ENCODE measurements at places on chromosomes 5 and 9.
A peak's percentile ranks its signal among the peaks of the same experiment; 100 is the strongest.

DNA sequence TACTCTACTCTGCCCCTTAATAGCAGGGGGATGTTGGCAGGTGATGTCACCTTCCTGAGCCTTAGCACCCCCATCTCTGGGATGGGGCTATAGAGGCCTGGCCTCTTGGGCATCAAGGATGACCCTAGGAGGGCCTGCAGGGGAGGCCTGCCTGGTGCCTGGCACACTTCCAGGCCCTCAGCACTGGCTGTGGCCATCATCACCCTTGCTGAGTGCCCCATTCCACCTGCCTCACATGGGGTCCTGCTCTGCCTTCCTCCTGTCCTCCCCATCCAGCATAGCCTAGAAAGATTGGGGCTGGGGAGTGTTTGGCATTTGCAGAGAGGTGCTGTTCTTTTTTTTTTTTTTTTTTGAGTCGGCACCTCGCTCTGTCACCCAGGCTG, 17.7 kb upstream of the PHYHD1 start:
- DNase-seq = no peak

DNA sequence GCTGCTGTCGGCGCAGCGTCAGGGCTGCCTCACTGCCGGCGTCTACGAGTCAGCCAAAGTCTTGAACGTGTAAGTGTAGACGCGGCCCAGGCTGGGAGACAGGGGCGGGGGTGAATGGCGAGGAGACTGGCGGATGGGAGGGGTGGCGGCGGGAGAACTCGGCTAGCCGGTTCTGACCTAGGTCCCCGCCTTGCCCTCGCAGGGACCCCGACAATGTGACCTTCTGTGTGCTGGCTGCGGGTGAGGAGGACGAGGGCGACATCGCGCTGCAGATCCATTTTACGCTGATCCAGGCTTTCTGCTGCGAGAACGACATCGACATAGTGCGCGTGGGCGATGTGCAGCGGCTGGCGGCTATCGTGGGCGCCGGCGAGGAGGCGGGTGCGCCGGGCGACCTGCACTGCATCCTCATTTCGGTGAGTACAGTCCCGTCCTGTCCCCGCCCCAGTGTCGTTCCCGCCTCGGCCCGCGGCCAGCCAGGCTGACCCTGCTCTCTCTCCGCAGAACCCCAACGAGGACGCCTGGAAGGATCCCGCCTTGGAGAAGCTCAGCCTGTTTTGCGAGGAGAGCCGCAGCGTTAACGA, 745 bp downstream of the GADD45G start:
- peak; percentile 32 for DNase-seq

DNA sequence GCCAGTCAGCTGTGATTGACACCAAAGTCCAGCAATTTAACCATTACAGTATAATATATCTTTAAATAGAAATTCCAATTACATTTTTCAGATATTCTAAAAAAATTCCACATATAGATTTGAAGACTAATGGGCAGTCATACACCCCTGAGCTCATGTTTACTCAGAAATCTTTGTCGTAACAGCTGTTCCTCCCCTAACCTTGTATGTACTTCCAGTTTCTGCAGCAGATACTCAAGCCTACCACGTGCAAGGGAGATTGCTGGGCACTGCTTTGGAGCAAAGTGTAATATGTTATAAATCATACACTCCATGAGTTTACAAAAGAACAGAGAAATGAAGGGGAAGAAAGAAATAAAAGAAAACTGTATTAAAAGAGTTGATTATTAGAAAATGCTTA, 241.2 kb downstream of the TRIM32 start:
- no peak for DNase-seq

- DNase-seq = no peak
Measured at GRCh38 chr9:133610845-133611244, 1.7 kb upstream of the FAM163B start.

DNA sequence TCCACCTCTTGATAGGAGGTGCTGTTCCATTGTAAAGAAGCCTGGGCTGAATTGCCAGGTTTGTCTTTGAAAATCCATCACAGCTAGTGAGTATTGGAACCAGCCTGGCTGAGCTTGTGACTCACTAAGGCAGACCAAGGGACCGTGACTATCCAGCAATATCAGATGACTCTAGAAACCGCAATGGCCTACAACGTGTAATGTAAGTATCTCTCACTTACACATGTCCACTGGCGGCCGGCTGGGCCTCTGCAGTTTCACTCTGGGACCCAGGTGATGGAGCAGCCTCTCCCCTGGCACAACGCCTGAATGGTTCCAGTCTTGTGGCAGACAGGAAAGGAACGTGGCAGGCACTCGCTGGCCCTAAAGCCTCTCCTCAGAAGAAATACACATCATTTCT, 3.1 kb upstream of the HRH2 start:
- no peak for DNase-seq

GRCh38 chr9:17075758-17076485, 58.9 kb upstream of the CNTLN start:
- no peak for DNase-seq

GRCh38 chr9:87681271-87682061, 44.5 kb upstream of the CTSL start:
- DNase-seq = no peak

DNA sequence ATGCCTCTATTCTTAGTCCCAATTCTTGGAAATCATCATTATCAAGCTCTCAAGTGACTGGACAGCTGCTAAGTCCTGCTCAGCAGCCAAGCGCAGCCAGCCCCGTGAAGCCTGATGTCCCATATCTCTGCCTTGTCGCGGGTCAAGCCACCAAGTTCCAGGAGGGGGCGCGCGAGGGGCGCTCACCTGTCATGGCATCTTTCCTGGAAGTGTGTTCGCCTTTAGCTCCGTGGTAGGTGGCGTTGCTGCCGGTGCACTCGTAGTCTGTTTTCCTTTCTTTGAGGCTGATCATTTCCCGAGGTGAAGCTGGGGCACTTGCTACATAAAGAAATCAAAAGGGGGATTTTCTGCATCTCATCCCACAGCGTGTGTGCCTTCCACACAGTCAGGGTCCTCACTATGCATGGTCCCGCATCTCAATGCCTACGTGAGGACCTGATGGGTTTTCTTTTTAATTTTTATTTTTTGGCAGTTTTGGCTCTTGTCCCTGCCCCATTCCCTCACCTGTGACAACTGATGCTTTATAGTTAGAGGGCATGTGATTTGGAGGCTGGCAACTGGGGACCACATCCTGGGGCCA, 227.0 kb upstream of the DAP start:
- DNase-seq = peak; percentile 24

GRCh38 chr5:36607114-36607571, 737 bp downstream of the SLC1A3 start:
- DNase-seq = peak; percentile 55

GRCh38 chr5:71748360-71748759, 29.3 kb downstream of the CARTPT start:
- no peak for DNase-seq

- DNase-seq = no peak
Measured at GRCh38 chr9:79975621-79976256, 404.0 kb downstream of the TLE4 start.

GRCh38 chr9:113621309-113621791, 157.8 kb downstream of the RGS3 start:
- DNase-seq = peak; percentile 98

- peak; percentile 28 for DNase-seq
Measured at GRCh38 chr5:141484641-141485311, at the start of gene PCDHGC4. Gene PCDHGC4, plus strand, starts transcription at chr5:141485030. Its CDS starts 144 bp downstream, at chr5:141485174.

DNA sequence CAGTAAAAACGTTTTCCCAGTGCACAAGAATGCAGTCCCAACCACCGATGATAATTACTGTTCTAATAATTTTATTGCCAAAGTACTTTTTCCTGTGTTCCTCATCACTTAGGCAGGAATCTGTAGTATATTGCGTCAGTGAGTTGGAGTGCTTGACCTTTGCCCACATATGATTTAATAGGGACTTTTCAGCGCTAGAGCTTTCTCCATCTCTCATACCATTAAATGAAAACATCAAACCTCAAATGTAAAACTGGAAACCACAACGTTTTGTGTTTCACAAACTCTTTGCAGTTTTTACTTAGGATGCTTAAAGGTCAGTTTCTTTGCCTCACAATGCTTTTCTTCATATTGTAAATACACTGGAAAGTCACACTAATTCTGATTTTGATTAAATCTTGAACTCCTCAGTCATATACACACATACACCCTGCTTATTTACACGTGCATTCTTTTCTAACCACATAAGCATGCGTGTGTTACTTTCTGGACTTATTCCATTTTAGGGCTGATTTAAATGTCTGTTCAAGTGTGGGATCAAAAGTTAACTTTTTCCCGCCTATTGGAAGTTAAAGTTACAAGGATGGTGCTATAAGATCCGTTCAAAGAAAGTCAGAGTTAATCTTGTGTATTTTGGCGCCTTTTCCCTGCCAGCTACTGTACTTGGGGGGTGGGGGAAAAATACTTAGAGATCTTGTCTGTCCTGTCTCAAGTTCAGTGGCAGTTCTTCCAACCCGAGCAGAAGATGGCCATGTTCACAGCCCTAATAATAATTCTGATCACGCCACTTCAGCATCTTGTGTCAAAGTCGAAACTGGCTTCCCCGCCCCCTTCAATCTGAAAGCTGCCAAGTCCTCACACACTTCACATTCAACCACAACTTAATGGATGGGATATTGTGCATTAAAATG, 6.6 kb upstream of the NFIB start:
- DNase-seq = peak; percentile 37

- DNase-seq = no peak
Measured at GRCh38 chr5:59833448-59833847, 60.1 kb downstream of the PDE4D start.

- DNase-seq = no peak
Measured at GRCh38 chr5:10533226-10533625, 30.6 kb upstream of the ANKRD33B start.

DNA sequence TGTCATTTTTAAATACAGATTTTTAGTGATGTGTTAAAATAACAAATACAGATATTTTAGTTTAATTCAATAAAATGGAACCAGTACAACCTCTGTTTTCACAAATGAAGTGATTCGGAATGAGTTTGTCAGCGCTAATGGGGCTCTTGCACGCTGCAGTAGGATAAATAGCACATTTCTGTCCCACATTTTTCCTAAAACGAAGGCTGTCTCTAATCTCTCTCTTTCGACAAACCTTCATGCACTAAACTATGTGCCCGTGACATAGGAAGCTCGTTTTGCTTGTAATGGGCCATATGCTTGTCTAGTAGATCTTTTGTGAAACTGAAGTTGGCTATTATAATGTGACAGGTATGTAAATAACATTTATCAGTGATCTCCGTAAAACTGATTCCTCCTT, 100.5 kb downstream of the INIP start:
- no peak for DNase-seq

DNA sequence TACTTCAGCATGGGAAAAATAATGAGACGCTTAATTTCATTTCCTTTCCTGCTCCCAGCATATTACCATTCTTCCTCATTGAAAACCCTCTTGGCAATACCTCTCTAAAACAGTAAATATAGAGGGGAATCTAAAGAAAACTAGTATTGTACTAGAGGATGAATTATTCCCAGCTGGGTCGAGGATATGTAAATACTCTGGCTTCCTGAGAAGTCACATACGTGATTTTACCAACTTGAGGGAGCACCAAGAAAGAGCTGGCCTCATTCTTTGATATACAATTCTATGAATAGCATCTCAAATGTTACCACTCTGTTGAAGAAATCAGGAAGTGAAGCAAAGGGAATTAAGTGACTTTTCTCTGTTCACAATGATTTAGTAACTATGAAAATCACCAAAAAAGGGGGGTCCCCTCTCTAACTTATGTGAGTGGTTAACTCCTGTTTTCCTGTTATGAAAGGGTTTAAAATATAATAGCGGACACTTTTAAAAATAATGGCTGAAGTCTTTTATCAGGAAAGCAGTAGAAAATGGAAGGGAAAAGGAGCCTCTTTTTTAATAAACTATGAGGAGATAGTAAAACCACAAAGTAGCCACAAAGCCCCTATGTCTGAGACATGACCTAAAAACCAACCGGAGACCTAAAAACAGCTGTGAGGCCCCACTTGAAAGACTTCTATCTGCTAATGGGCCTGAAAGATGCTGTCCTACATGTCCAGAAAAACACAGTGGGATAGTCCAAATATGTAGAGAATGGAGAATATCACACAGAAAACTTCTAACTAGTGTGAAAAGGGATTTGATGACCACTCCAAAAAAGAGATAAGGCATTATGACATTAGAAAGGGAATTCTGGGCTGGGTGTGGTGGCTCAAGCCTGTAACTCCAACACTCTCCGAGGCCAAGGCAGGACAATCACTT, 42.6 kb downstream of the LPAR1 start:
- DNase-seq = peak; percentile 43

- no peak for DNase-seq
Measured at GRCh38 chr5:64691291-64691690, 988 bp downstream of the SHISAL2B start.

DNA sequence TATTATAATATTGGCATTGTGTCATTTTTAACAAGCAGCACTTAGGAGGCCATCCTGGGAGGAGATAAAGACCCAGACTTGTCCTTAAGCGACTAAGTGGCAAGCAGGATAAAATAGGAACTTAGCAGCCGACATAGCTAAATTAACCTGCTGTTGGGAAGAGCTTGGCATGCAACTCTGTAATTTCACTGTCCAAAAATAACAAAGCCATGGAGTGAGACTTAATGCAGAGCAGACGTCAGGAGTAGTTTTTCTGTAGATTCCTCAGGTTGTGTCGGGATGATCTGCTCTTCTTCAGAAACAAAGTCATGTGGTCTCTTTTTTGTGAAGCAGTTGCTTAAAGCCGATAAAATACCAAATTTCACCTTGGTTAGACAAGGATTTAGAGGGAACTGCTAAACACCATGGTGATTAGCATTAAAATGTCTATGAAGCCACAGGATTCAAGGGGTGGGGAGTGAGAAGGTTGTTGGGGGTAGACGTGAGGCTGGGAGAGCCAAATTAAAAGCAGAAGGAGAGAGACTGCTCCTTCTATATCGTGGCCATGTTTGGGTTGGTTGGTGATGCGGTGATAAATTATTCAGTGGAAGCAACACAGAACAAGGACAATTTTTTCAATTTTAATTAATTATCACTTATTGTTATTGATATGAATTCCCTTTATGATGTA, 303.0 kb downstream of the CSNK1G3 start:
- peak; percentile 65 for DNase-seq

- peak; percentile 90 for DNase-seq
Measured at GRCh38 chr5:118987988-118988865, at the start of gene DTWD2. Gene DTWD2, minus strand, starts transcription at chr5:118988547. Its CDS starts 36 bp downstream, at chr5:118988511.

GRCh38 chr5:157608972-157609565, 33.5 kb upstream of the ADAM19 start:
- peak; percentile 79 for DNase-seq

GRCh38 chr9:68532131-68532530, 8.6 kb downstream of the TMEM252 start:
- DNase-seq = no peak

- DNase-seq = peak; percentile 59
Measured at GRCh38 chr5:164188733-164189148, 683.3 kb downstream of the MAT2B start.

- DNase-seq = no peak
Measured at GRCh38 chr9:130137081-130137640, 35.0 kb upstream of the NCS1 start.

DNA sequence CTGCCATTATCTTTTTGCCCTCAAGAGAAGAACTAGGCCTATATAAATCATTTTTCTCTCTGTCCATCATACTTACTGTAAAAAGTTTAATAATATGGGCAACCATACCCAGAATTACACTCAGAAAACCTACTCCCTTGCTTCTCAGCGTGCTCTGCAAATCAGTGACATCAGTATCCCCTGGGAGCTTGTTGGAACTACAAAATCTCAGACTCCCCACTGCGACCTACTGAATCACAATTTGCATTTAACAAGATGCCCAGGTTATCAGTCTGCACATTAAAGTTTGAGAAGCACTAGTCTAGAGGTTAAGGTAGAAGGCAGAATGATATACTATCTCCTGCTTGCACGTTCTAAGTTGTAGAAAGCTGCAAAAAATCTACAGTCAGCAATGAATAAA, 127.2 kb downstream of the MLLT3 start:
- no peak for DNase-seq
